Breast epithelium (tissue), 4 donors: ENCODE measurements at places on chromosomes 4 and X. TPM values are rescaled to one million over a fixed set of nuclear protein-coding genes. Genes with fewer than 3 reads are reported as not detected.

IL3RA gene
- 7.5 TPM for total RNA-seq

SPATA18 gene
- 8.8 TPM for total RNA-seq

DNA sequence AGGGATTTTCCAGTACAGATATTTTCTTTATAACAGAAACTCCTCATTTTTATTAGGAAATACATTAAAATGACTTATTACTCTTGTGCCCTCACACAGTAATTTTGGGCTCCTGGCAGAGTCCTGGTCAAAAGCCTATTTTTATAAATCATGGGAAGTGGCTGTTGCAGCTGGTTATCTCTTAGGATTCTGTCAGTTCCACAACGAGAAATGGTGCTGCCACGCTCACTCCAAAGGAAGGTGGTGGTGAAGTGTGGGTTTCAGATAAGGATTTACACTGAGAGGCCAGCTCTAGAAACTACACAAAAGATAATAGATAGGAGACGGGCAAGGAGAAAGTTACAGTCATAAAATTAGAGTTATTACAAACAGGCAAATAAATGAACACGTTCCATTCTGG lies 159.2 kb upstream of the FAM241A start:
- no peaks in the 10 kb centered on the region for H3K4me1 ChIP-seq
- H3K4me3 ChIP-seq = no peak overlapping the region
- H3K27ac ChIP-seq = no peak overlapping the region
- H3K27me3 ChIP-seq = no peaks in the 10 kb centered on the region
- no peak for DNase-seq
- no peaks in the 10 kb centered on the region for H3K36me3 ChIP-seq

DNA sequence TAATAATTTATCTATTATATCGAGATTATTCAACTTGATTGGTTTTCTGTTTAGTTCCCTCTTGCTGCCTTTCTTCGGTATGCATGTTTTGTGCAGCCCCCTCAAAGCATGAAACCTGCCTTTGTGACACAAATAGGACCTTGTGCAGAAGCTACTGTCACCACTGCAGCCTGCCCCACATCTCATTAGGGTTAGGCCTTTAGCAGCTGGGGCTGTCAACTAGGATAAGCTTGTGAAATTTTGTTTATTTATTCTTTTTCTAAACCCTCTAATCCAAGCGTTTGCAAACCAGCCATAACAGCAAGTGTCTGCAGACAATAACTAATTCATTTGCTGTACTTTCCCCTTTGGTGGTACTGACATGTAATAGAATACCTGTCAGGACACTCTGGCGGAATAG lies 258.9 kb downstream of the RCHY1 start:
- no peak for DNase-seq
- no peak overlapping the region for H3K27ac ChIP-seq
- H3K4me1 ChIP-seq = no peaks in the 10 kb centered on the region
- no peak overlapping the region for H3K4me3 ChIP-seq

GRCh38 chrX:48784726-48785125 lies 1.7 kb upstream of the GATA1 start:
- no peak overlapping the region for H3K4me3 ChIP-seq
- no peak overlapping the region for H3K27ac ChIP-seq
- peaks cover 48% of the 10 kb centered on the region for H3K27me3 ChIP-seq

DNA sequence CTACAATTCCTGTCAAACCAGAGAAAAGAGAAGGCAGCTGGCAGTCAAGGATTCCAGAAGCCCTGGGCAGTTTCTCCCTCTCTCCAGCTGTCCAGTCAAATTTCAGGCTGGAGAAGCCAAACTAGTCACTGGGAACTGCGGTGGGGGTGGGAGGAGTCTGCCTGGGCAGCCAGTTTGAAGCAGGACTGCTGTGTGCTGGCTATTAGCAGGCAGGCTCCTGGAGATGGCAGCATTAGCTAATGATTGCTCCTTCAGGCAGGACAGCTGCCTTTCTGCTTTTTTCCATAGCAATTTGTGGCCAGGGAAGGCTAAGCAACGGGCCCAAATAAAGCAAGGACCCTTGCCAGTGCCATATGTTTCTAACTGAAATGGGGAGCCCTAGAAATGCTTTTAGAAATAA lies 44.7 kb upstream of the FGF13 start:
- H3K27me3 ChIP-seq = no peaks in the 10 kb centered on the region
- no peaks in the 10 kb centered on the region for H3K36me3 ChIP-seq
- H3K4me1 ChIP-seq = no peaks in the 10 kb centered on the region

DNA sequence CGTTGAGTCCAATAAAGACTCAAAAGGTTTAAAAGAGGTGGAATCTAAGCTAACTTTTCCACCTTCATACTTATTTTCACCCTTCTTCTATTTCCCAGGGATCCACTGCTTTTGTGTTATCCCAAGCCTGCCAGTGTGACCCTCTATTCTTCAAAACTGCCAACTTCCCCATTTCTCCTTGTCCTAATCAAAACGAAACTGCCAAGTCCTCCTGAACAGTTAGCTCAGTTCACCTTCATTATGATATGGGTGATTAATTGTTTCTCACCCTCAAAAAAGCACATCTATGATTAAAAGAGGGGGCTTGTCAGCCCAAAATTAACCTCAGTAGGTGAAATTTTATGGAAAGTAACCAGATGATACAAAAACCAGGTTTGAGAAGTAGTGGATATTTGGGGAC lies 108.4 kb downstream of the GUCY2F start:
- no peak overlapping the region for H3K27ac ChIP-seq
- no peaks in the 10 kb centered on the region for H3K4me1 ChIP-seq
- H3K36me3 ChIP-seq = no peaks in the 10 kb centered on the region
- DNase-seq = no peak
- no peak overlapping the region for H3K4me3 ChIP-seq

- no peaks in the 10 kb centered on the region for H3K4me1 ChIP-seq
- no peaks in the 10 kb centered on the region for H3K27me3 ChIP-seq
- no peak for DNase-seq
- no peak overlapping the region for H3K4me3 ChIP-seq
- H3K27ac ChIP-seq = no peak overlapping the region
Measured at GRCh38 chr4:177673985-177674489, 231.8 kb upstream of the AGA start.

GRCh38 chr4:137961051-137961438 lies 281.1 kb downstream of the SLC7A11 start:
- no peaks in the 10 kb centered on the region for H3K36me3 ChIP-seq
- no peaks in the 10 kb centered on the region for H3K4me1 ChIP-seq
- H3K4me3 ChIP-seq = no peak overlapping the region
- H3K27ac ChIP-seq = peak overlapping the region; percentile 59

DNA sequence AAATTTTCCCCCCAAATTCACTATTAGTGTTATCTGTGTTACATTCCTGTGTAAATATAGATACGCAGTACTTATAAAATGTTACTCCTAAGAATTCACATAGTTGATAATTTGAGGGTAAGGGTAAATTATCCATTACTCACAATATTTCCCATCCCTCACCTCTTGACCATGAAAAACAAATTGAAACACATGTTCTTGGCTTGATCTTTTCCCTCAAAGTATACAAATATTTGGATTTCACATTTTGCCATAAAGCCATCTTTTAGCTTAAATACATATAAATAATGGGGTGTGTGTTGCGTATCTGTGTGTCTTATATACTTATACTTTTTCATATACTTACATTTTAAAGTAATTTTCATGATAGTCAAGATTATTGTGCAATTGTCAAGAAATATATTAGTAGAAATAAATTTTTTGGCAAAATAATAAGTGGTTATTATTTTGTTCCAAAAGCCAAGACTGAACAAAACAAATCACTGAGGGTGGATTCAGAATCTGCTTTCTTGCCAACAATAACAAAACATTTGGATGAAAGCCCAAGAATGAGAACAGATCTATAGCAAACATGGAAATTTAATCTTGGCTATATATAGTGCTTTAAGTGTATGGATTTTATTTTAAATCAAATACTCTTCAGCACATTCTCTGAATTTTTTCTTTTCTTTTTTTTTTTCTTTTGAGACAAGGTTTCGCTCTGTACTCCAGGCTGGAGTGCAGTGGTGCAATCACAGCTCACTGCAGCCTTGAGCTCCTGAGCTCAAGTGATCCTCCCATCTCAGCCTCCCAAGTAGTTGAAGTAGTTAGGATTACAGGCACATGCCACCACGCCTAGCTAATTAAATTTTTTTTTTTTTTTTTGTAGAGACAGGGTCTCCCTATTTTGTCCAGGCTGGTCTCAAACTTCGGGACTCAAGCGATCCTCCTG lies 48.5 kb upstream of the PRSS48 start:
- no peak for DNase-seq
- no peaks in the 10 kb centered on the region for H3K4me1 ChIP-seq
- peak overlapping the region; percentile 43 for H3K4me3 ChIP-seq
